IPS-NIHi11 (cell line): ENCODE measurements at places on chromosomes 12 and 14.

- no peak for DNase-seq
Observed at GRCh38 chr12:121839993-121840761, 18.5 kb downstream of the HPD start.

GRCh38 chr12:122308811-122309210 lies 42.5 kb upstream of the VPS33A start:
- DNase-seq, result no peak

DNA sequence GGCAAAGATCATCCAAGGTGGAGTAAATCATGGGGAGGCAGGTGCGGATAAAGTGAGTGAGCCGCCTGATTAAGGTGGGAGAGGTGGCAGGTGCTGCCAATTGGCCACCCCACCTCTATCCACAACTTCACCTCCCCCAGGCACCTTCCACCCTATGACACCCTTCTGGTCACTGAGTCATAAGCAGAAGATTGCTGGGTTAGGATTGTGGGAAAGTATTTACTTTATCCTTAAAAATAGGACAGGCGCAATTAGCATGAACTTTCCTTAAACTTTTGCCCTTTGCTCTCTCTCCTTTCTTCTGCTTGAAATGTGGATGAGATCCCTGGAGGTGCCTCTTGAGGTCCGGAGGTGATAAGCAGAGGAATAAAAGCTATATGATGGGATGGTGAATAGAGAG lies 14.9 kb upstream of the BMP4 start:
- DNase-seq, result no peak

DNA sequence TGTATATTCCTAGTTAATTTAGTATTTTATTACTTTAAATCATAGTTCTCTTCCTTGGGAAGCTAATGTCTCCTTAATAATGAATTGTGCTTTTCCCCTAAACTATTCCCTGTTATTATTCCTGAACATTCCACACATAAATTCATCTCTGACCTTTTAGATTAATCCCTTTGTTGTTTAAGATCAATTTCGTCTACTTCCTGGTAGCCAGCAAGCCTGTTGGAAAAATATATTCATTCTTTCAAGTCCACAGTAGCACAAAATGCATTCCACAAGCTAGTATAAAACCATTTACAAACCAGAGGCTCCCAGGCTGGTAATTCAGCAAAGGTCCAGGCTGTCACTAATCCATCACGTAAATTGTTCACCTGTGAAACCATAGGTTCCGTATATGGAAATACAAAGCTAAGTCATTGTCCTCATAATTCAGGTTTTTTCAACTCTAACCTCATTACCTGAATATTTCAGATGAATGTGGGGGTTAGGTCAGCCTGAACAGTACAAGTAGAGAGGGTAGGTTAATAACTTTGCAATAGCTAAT lies 232.7 kb downstream of the SEC23A start:
- no peak for DNase-seq

- no peak for DNase-seq
Observed at GRCh38 chr12:26987634-26988424, 26.4 kb downstream of the TM7SF3 start.
